ENCODE measurements at places on chromosomes 2 and 18.

DNA sequence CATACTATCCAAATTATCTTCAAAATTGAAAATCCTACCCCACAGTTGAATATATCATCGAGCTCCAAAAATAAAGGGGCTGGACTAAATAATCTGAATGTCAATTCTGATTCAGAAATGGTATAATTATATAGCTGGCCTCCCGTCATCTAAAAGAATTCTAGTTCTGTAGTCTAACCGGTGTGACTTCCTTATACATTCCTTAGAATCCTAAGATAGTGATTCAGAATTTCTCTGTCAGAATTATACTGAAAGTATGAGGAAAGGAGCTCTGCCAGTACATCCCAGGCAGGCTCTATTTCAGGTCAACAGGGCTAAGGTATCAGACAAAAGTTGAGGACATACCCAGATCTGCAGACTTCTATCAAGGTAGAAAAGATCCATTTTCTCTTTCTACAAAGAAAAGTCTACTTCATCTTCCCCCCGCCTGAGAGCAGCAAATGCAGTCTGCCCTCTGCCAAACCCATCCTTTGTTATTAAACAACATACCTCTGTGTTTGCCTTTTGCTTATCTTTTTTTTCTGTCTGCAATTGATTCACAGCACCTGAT is 128.5 kb downstream of the METTL4 start:
- no peak for DNase-seq

DNA sequence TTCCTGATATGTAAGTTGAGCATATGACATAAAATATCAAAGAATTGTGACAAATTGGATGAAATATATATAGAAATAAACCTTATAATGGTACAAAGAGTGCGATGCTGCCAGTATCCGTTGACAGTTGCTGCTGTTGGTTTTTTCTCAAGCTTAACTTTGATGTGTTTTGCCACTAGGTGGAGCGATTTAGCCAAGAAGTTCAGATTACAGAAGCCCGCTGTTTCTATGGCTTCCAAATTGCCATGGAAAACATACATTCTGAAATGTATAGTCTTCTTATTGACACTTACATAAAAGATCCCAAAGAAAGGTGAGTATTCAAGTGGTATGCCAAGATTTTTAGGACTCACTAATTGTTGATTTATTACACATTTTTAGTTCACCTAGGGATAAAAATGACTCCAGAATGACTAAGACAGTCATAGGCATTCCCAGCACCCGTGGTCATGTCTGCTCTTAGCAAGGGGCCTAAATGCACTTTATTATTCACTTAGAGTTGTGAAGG is 2.1 kb downstream of the RRM2 start:
- no peak for DNase-seq

- no peak for DNase-seq
Observed at GRCh38 chr2:47891369-47892337, 14.6 kb downstream of the FBXO11 start.

DNA sequence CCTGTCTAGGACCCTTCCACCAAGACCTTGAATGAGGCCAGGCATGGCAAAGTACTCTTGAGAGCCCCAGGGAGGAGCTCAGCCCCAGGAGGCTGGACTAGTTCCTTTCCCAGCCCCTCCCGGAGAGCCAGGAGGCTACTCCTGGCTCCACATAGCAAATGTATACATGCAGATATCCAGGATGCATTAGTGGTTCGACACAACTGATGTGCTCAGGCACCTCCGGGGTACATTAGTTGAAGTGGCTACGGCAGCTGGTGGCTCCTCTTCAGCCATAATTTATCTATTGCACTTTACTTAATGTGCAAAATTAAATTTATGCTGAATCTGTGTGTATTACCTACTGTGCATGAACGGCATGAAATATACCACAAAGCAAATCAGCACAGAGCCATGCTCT is 182.8 kb upstream of the MEIS1 start:
- DNase-seq, result no peak
